Common myeloid progenitor, CD34-positive (primary cell): ENCODE measurements at places on chromosomes 1 and 21.
A peak's percentile ranks its signal among the peaks of the same experiment; 100 is the strongest.

GRCh38 chr1:151267760-151268159, 13.2 kb downstream of the PSMD4 start:
- no peak overlapping the region for H3K4me3 ChIP-seq
- no peak for DNase-seq
- H3K4me1 ChIP-seq = no peaks in the 10 kb centered on the region
- H3K27ac ChIP-seq = no peak overlapping the region
- no peaks in the 10 kb centered on the region for H3K27me3 ChIP-seq
- peaks cover 54% of the 10 kb centered on the region for H3K36me3 ChIP-seq

- no peaks in the 10 kb centered on the region for H3K4me1 ChIP-seq
- no peak overlapping the region for H3K27ac ChIP-seq
- H3K27me3 ChIP-seq = peaks cover 2% of the 10 kb centered on the region
- H3K36me3 ChIP-seq = no peaks in the 10 kb centered on the region
- no peak for DNase-seq
Observed at GRCh38 chr1:158169105-158169504, 11.6 kb upstream of the CD1D start.

DNA sequence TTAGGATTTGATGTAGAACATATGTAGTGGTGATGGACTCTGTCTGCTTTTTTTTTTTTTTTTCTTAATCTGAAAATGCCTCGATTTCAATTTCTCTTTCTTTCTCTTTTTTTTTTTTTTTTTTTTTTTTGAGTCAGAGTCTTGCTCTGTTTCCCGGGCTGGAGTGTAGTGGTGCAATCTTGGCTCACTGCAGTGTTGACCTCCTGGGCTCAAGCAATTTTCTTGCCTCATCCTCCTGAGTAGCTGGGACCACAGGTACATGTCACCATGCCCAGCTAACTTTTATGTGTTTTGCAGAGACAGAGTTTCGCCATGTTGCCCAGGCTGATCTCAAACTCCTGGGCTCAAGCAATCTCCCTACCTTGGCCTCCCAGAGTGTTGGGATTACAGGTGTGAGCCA, 17.4 kb downstream of the MAST2 start:
- no peak overlapping the region for H3K27ac ChIP-seq
- DNase-seq = no peak
- no peaks in the 10 kb centered on the region for H3K4me1 ChIP-seq
- H3K36me3 ChIP-seq = peaks cover 2% of the 10 kb centered on the region

DNA sequence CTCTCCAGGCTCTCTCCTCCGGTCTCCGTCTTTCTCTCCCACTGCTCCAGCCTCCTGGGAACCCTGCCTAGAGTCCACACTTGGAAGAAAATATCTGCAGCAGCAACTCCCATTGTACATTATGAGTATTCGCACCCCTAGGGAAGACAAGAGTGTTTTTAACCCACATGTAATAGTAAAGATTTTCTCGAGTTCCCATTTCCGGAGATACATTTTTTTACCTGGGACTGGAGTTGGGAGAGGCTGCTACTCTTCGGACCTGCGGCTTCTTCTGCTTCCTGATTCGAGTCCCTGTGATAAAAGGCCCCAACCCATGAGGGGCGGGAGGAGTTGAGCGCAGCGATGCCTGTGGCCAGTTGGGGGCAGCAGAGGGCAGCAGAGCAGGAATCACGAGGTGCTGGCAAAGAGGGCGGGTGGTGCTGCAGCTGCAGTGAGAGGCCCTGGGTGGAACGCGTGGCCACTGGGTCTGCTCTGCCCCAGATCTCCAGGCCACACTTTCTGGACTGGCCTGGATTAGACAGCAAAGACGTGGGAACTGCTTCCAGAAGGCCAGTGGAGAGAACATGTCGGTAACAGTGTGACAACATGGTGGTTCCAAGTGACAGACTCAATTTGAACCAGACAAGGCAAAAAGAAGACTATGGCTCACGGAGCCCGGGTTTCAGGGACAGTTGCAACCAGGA, 221.0 kb upstream of the CSF3R start:
- no peaks in the 10 kb centered on the region for H3K4me1 ChIP-seq
- no peak overlapping the region for H3K27ac ChIP-seq
- H3K36me3 ChIP-seq = no peaks in the 10 kb centered on the region
- H3K4me3 ChIP-seq = no peak overlapping the region
- DNase-seq = peak; percentile 83

- peaks cover 32% of the 10 kb centered on the region for H3K4me1 ChIP-seq
- peaks cover 40% of the 10 kb centered on the region for H3K36me3 ChIP-seq
- no peak overlapping the region for H3K4me3 ChIP-seq
- no peaks in the 10 kb centered on the region for H3K27me3 ChIP-seq
- peak overlapping the region; percentile 88 for H3K27ac ChIP-seq
Observed at GRCh38 chr1:112698366-112699310, 8.3 kb downstream of the RHOC start.

- H3K4me3 ChIP-seq = no peak overlapping the region
- H3K27me3 ChIP-seq = no peaks in the 10 kb centered on the region
- no peak for DNase-seq
- H3K36me3 ChIP-seq = no peaks in the 10 kb centered on the region
- no peak overlapping the region for H3K27ac ChIP-seq
Observed at GRCh38 chr1:226659641-226660040, 79.4 kb downstream of the ITPKB start.

GRCh38 chr1:32179443-32180185, at the start of gene TXLNA:
TXLNA (plus strand) TSS chr1:32179675; CDS start chr1:32180346, 671 bp downstream.
- peaks cover 28% of the 10 kb centered on the region for H3K36me3 ChIP-seq
- peak within 1 kb of the TSS; percentile 73 for H3K4me3 ChIP-seq
- peak; percentile 84 for DNase-seq

GRCh38 chr1:60283690-60284089, 210.1 kb upstream of the C1orf87 start:
- peaks cover 9% of the 10 kb centered on the region for H3K4me1 ChIP-seq
- no peak for DNase-seq
- no peaks in the 10 kb centered on the region for H3K27me3 ChIP-seq

DNA sequence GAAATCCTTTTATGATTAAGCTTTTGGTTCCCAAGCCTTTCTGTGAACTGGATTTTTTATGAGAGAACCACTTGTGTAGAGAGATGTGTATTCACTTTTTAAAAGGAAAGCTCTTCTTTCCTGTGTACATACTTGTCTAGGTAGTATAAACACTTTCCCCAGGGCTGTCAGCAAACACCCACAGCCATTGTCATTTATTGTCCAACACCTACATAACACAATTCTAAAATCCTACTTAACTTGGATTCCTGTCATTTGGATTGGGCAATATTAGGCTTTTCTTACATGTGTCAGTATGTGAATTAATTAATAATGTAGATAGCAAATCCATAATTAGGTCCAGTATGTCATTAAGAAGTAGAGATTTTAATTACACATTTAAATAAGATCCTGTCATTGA, 12.3 kb downstream of the DDX20 start:
- peak overlapping the region; percentile 25 for H3K27ac ChIP-seq
- no peak for DNase-seq
- no peak overlapping the region for H3K4me3 ChIP-seq
- no peaks in the 10 kb centered on the region for H3K4me1 ChIP-seq

GRCh38 chr1:221356693-221357092, 385.2 kb downstream of the DUSP10 start:
- no peaks in the 10 kb centered on the region for H3K27me3 ChIP-seq
- H3K36me3 ChIP-seq = no peaks in the 10 kb centered on the region
- H3K4me3 ChIP-seq = no peak overlapping the region
- no peaks in the 10 kb centered on the region for H3K4me1 ChIP-seq
- DNase-seq = no peak

DNA sequence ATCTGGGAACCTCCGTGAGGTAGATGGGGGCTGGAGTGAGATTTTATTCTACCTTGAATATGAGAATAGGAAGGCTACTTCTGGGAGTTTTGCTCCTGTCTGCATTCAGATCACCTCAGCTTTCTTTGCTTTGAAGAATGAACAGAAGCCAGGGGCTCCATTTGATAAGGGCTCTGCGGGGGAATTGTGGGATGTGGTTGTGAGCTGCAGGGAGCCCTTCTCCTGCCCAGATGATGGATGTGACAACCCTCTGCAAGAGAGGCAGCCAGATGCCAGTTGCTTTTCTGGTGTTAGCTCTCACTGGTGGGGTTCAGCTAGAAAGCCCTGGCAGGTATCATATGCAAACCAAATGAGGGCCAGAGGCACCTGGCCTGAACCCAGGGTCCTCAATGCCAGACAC, 21.5 kb downstream of the IER5 start:
- no peak overlapping the region for H3K27ac ChIP-seq
- no peaks in the 10 kb centered on the region for H3K36me3 ChIP-seq
- no peak overlapping the region for H3K4me3 ChIP-seq
- no peak for DNase-seq
- H3K4me1 ChIP-seq = peaks cover 22% of the 10 kb centered on the region

- peaks cover 5% of the 10 kb centered on the region for H3K27me3 ChIP-seq
- DNase-seq = no peak
- H3K27ac ChIP-seq = no peak overlapping the region
- H3K36me3 ChIP-seq = no peaks in the 10 kb centered on the region
- H3K4me3 ChIP-seq = no peak overlapping the region
Observed at GRCh38 chr1:145545055-145545454, 62.7 kb upstream of the GPR89A start.

GRCh38 chr1:42784946-42785693, at the start of gene TMEM269:
TMEM269 (plus strand) TSS chr1:42784991; CDS start chr1:42789894, 4,903 bp downstream.
- H3K27ac ChIP-seq = no peak within 1 kb of the TSS
- DNase-seq = peak; percentile 78
- H3K36me3 ChIP-seq = peaks cover 10% of the 10 kb centered on the region
- peaks cover 12% of the 10 kb centered on the region for H3K4me1 ChIP-seq
- H3K27me3 ChIP-seq = no peaks in the 10 kb centered on the region

DNA sequence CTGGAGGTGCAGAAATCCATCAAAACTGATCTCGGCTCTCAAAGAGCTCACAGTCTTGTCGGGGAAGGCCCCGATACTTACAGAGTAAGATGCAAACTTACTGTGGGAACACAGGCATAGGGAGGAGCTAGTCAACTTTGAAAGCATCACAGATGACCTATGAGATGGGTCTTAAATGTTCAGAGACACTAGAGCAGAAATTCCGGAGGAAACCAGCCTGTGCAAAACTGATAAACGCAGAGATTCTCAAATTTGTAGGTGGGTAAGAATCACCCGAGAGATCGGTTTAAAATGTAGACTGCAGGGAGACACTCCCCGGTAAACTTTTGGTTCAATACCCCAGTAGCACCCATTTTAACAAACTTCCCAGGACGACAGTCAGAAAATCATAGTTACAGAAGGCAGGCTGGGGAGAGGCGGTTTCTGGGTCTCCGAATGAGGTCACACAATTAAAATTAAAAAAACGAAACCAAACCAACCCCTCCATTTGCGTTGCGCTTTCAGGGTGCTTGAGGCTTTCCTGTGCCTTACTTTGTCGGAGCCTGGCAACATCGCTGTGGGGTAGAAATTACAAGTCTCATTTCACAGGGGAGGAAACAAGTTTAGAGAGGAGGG, 755 bp upstream of the THRAP3 start:
- no peaks in the 10 kb centered on the region for H3K27me3 ChIP-seq
- H3K4me3 ChIP-seq = peak overlapping the region; percentile 91
- DNase-seq = peak; percentile 75
- H3K36me3 ChIP-seq = peaks cover 4% of the 10 kb centered on the region

GRCh38 chr21:44443891-44444285, 11.4 kb upstream of the LRRC3 start:
- no peak overlapping the region for H3K4me3 ChIP-seq
- DNase-seq = no peak
- no peak overlapping the region for H3K27ac ChIP-seq
- no peaks in the 10 kb centered on the region for H3K4me1 ChIP-seq

GRCh38 chr21:19853061-19853460, 1145.1 kb upstream of the NCAM2 start:
- DNase-seq = no peak
- no peak overlapping the region for H3K4me3 ChIP-seq
- no peaks in the 10 kb centered on the region for H3K27me3 ChIP-seq
- H3K4me1 ChIP-seq = peaks cover 2% of the 10 kb centered on the region

GRCh38 chr1:244945109-244945671, 80.8 kb upstream of the HNRNPU start:
- H3K4me1 ChIP-seq = no peaks in the 10 kb centered on the region
- H3K27me3 ChIP-seq = no peaks in the 10 kb centered on the region
- H3K27ac ChIP-seq = no peak overlapping the region
- H3K36me3 ChIP-seq = no peaks in the 10 kb centered on the region

- H3K4me1 ChIP-seq = peaks cover 4% of the 10 kb centered on the region
- no peak overlapping the region for H3K4me3 ChIP-seq
- peaks cover 2% of the 10 kb centered on the region for H3K36me3 ChIP-seq
- no peaks in the 10 kb centered on the region for H3K27me3 ChIP-seq
- no peak for DNase-seq
Observed at GRCh38 chr1:156461781-156462647, 38.6 kb downstream of the MEF2D start.

- no peaks in the 10 kb centered on the region for H3K36me3 ChIP-seq
- no peak overlapping the region for H3K4me3 ChIP-seq
- H3K27ac ChIP-seq = no peak overlapping the region
Observed at GRCh38 chr1:13593511-13594131, 10.0 kb downstream of the PDPN start.

- no peak overlapping the region for H3K4me3 ChIP-seq
- H3K36me3 ChIP-seq = no peaks in the 10 kb centered on the region
- no peak overlapping the region for H3K27ac ChIP-seq
- no peaks in the 10 kb centered on the region for H3K27me3 ChIP-seq
- H3K4me1 ChIP-seq = peaks cover 5% of the 10 kb centered on the region
- DNase-seq = no peak
Observed at GRCh38 chr1:148363439-148363810, 119.7 kb downstream of the PPIAL4G start.

DNA sequence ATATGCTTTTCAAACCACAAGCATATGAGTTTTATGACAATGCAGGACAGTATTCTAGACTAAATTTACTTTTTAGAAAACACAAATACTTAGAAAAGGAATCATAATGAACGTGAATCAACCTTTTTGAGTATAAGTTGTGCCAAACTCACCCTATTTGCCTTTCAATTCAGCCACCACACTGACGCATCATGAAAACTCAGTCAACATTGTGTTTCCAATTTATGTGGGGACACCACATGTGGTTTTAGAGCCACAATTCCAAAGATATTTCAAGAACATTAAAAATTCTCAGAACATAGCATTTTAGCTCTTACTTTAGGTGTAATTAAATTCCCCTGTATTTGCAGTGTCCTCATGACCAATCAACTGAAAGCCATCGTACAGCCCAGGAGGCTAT, 118.8 kb downstream of the PTBP2 start:
- no peaks in the 10 kb centered on the region for H3K4me1 ChIP-seq
- no peak for DNase-seq
- H3K27ac ChIP-seq = no peak overlapping the region
- no peaks in the 10 kb centered on the region for H3K27me3 ChIP-seq
- H3K4me3 ChIP-seq = no peak overlapping the region

DNA sequence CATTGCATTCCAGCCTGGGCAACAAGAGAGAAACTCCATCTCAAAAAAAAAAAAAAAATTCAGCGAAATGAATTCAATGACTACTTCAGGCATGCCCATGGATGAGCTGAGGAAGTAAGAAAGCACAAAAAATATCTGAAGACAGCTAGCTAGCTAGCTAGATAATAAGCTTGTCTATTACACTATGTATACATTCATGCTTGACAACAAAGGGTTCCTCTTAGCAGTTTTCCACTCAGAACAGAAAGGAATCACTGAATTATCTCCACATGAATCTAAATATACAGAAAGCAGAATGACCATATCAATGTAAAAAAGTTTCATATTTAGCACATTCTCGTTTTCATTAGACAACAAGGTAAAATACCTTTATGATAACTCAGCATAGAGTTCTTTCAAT, 32.1 kb downstream of the USP48 start:
- H3K4me1 ChIP-seq = no peaks in the 10 kb centered on the region
- H3K27ac ChIP-seq = no peak overlapping the region
- no peaks in the 10 kb centered on the region for H3K27me3 ChIP-seq
